ENCODE measurements at places on chromosomes 3 and 15.

- no peak for DNase-seq
These were observed 98.2 kb downstream of the FNDC3B start for GRCh38 chr3:172137287-172138192.

- DNase-seq = no peak
These were observed 37.9 kb downstream of the MYO5C start for GRCh38 chr15:52257734-52258062.

DNA sequence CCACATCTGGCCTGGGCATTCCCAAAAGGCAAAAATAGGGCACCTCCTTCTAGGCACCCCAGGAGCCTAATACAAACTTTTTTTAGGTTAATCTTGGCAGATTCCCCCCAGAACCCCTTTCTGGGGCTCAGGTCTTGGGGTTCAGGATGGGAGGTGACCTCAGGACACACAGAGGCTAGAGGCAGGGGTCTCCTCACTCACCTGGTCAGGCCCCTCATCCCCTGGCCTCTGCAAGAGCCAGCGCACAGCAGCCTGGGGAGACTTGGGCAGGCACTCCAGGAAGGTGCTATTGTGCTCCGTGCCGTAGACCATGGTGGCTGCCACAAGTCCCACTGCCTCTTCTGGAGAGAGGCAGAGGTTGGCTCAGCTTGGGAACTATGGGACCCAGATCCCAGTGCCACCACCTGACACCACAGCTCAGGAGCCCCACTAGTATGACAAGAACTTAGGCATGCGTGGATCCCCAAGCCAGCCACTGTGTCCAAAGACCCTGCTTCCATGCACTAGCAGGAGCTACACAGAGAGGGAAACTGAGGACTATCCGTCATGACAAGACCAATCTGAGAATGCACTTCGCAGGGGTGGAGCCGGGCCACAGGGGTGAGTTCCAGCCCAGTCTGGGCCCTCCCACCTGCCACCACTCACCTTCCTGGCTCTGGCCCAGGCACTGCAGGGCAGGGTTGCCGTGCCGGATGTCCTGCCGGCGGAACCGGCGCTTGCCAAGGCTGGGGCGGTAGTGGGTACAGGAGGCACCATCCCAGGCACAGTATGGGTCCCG lies 7.4 kb downstream of the SEMA3G start:
- DNase-seq = no peak

DNA sequence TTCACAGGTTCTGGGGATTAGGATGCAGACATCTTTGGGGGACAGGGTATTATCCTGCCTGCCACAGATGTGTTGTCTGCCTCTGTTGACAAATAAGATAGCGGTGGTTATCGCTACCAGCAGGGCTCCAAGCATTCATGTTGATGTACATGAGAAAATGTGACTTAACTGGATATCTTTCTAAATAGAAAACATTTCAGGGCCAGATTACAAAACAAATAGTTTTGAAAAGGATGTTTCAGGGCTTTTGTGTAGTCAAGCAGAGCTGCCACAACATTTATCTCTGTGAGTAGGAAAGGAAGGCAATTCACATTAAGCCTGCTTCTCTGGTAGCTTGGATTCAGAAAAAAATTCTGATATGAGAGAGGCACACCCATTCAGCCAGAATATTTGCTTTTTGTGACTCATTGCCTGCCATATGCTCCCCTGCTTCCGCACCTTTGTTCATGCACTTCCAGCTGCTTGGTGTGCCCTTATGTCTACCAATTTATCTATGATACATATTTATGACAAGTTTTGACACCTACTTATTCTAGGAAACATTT lies 22.8 kb downstream of the PLS1 start:
- DNase-seq = peak; percentile 97

DNA sequence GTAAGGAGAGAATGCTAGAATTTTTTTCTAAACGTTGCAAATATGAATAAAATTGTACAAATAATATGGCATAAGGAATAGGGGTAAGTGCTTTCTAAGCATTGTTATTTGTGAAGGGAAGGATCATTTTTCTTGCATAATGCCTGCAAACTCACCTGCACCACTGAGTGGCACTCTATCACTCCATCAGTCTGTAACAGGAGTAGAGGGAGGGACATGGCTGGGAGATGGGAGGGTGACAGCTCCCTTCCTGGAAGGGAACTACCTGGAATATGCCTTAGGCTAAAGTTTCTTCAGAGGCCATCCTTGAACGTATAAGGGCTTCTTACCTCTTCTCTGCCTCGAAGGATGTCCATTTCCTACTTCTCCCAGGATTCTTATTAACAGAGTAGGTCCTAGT lies 3.0 kb downstream of the NAALADL2 start:
- peak; percentile 8 for DNase-seq

DNA sequence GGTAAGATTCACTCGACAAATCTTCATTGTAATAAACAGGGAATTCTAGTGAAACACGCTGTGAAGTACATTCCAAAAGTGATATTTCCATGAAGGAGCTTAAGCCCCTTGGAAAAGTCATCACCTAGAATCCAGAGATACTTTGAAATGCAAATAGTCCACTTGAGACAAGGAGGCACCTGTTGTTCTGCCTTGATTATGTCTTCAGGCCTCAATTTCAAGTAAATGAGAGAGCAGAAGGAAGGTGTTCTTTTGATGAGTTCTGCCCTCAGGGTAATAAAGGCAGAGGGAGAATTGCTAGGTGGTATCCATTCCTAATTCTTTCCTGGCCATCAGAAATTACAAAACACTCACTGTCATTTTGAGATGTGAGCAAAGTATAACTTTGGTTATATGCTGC lies 162.1 kb downstream of the CADM2 start:
- DNase-seq = no peak

Data from NCI-H1694 treated with DMSO at 0.1 percent for 48 hours (cell line).